ENCODE measurements at places on chromosomes 6 and 20.

DNA sequence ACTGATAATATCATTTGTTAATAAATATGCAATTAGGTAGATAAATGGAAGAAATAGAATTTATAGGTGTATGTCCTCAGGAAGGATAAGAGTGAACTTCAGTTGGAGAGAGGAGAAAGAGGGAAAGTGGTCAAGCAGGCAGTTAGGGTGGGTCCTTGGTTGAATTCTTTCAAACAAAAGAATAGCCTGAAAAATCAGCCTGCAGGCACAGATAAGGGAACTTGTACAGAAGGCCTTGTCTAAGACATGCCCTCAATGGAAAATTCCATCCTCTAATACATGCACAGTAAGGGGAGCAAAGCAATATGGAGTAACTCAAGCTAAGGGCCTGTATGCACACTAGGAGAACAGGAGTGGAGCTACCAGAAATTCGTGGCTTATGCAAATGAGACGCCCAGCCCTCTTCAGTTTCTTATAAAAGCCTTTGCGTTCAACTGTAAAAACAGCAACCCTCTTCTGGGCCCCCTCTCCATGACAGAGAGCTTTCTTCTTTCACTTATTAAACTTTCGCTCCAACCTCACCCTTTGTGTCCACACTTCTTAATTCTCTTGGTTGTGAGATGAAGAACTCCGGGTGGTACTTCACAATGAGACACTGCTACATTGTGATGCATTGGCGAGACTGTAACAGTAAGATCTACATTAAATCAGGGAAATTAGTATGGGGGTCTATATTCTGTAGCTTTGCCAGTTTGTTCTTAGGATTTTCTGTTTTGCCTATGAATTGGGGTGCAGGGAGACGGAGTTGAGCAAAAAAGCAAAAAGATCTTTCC lies 147.0 kb downstream of the HS3ST5 start:
- no peak for DNase-seq

GRCh38 chr6:165755583-165755982 lies 92.5 kb upstream of the PDE10A start:
- no peak for DNase-seq

GRCh38 chr20:18380908-18381529 lies 85.8 kb downstream of the DZANK1 start:
- no peak for DNase-seq

DNA sequence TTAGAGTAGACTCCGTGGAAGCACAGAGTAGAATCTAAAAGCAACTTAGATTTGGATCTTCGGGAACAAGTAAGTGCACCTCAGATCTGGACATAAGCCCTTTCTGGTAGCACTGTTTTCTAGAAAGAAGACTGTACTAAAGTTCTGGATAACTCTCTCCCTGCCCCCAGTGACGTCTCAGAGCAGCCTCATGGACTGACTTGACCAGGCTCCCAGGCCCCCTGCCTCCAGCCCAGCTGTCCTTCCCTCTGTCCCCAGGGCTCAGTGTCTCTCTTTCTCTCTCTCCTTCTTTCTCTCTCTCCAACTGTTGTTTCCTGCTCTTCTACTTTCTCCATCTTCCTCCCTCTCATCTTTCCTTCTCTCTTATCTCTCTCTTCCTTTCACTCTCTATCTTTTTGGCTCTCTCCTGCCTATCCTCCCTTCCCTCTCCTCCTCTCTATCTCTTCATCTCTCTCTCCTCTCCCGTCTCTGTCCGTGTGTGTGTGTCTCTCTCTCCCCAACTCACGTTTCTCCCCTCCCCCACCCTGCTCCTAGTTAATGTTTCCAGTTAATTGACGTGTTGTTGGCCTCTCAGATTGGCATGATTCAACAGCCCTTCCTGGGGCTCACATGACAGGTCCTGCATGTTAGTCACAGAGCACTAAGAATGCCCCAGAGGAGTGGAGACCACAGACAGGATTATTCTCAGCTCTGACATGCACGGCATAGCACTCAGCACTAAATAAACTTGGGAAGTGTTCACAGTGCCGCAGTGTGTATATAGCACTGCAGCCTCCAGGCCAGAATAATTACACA lies 180.4 kb upstream of the FOXQ1 start:
- DNase-seq, result no peak

DNA sequence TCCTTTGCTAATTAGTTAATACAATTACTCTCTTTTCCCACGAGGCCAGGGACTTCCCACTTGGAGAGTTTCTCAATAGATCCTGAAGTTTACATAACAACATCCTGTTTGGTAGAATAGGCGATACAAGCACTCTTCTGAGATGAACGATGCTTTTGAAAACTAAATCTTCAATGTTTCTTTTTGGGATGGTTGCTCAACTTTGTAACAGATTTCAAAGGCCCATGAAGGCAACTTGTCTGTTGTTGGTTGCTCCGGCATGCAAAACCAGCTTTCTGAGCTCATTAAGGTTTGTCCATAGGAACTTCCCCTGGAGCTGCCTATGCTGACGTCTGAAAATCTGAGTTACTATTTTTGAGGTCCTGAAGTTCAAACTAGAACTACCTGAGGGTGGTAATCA lies 25.9 kb upstream of the ROS1 start:
- DNase-seq, result no peak

- DNase-seq, result no peak
Measured at GRCh38 chr6:106536851-106537250, 92.4 kb downstream of the RTN4IP1 start.

DNA sequence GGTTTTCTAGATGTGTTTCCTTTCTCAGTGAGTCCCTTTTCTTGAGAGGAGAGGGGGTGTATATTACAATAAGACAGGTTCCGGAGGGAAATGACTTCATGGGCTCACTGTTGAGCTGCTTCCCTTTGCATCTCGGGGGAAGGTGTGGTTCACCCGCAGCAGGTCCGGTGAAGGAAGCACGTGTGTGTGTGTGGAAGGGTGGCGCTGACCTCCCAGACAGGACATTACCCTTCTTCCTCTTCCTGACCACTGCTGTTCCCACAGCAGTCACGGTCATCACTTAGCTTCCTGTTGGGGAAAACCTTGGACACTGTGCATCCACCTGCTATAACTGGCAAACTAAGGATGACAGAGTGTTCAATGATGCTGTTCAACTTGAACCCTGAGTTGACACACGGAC lies 83.6 kb downstream of the PLEKHG1 start:
- DNase-seq, result no peak

DNA sequence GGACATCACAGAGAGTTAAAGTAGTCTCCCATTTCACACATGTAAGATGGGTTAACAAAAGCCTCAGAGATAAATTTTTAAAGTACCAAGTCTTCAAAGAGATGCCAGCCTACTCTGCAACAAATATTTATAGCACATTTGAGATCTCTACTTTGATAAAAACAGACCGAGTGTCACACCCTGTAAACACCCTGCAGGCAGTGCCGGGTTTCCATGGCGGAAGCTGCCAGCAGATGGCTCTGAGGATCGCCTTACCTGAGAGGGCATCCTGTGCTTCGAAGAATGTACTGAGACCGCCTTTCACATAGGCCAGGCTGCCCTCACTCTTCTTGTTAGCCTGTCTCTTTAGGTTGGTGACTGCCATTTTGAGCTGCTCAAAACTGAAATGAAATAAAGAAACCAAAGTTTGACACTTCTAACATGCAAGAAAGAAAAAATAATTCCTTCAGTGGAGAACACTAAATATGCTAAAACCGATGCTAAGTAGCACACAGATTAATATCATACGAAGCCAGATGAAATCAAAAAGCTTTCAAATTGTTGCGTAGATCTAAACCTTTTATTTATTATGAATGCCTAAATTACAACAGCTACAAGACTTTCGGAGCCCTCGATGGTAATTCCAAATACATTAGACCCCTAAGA lies 39.3 kb downstream of the HUS1B start:
- DNase-seq, result no peak

DNA sequence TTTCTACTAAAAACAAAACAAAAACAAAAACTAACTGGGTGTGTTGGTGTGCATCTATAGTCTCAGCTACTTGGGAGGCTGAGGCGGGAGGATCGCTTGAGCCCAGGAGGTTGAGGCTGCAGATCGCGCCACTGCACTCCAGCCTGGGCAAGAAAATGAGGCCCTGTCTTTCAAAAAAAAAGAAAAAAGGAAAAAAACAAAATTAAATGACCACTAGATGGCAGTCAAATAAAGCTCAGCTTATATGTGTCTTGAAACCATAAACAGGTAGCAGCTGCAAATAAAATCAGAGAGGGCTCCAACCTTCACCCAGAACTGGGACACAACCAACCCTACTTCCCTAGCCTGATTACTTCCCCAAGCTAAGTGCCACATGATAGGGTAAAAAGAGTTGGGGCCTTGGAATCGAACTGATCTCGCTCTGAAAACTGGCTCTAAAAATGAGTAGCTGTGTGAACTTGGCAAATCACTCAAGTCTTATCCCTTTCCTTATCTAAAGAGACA lies 67.1 kb upstream of the ADGRF4 start:
- DNase-seq, result no peak

DNA sequence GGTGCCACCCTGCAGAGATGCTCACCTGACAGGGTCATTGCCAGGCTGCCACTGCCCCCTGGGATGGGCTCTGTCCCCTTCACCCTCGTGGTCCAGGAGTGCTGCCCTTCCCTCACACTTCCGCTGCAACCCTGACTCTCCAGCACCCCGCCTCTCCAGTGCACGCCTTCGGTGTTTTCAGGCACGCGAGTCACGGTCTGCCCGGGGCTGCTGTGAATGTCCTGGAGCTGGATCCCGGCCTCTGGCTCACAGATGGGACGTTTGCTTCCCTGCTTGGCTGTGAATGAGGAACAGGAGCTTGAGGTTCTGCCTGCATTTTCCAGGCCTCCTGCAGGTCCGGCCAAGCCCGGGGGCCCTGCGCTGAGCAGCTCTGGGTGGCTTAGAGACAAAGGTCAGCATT lies 343.4 kb downstream of the SMOC2 start:
- no peak for DNase-seq

Data from nucleus accumbens (tissue), 56 donors.